ENCODE measurements at places on chromosomes 7 and 10.

GRCh38 chr7:134186801-134187200, 59.7 kb downstream of the LRGUK start:
- no peak for DNase-seq

- peak; percentile 59 for DNase-seq
Observed at GRCh38 chr10:119517235-119518141, 25.0 kb downstream of the RGS10 start.

DNA sequence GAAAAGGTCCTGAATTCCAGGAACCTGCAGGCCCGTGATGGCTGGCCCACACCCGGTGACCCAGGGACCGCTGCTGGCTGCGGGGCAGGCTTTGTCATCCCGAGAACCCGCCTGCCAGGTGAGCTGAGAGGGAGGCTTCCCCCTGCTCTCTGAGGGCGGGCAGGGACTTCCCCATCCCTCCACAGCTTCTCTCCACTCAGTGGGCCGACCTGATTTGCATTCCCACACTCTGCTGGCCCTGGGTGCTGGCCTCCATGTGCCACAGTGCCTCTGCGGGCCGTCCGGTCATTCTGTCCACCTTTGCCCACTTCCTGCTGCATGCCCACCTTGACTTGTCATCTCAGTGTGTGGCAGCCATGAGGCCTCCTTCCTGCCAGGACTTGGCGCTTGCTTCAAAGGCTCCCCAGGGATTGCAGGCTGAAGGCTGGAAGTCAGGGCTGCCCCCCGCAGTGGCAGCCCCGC, 35.3 kb downstream of the PALD1 start:
- peak; percentile 63 for DNase-seq

- DNase-seq: no peak
Observed at GRCh38 chr10:100710151-100710871, 35.1 kb upstream of the PAX2 start.

- no peak for DNase-seq
Observed at GRCh38 chr7:144987686-144988085, 151.8 kb upstream of the TPK1 start.

DNA sequence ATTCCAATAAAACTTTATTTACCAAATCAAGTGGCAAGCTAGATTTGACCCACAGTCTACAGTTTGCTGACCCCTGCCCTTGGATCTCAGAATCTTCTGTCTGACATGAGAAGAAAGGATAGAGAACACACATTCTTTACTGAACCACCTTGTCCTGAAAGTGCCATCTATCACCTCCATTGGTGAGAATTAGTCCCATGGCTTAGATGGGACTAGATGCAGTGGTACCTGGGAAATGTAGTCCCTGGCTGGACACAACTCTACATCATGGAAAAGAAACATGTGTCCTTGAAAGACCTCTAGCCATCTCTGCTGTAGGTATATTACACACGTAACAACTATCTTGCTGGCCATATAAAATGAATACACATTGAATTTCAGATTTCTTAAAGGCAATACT, 336.2 kb downstream of the LHFPL3 start:
- DNase-seq: no peak

DNA sequence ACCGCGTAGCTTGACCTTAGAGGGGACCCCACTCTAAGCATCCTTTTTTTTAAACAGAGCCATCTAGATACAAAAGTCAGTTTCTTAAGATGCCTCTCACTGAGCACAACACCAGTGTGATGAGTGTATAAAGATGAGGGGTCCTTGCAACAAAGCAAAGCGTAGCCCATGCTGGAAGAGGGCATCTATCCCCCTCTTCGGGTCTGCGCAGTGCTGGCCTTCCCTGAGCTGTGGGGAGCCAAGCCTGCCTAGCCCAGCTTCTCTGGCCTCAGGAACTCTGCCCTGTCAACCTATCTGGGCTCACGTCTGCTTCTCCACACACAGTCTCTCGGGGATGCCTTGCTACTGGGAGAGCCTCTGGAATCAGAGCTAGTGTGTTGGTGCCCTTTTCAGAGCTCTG, 114.0 kb downstream of the NT5C2 start:
- no peak for DNase-seq

DNA sequence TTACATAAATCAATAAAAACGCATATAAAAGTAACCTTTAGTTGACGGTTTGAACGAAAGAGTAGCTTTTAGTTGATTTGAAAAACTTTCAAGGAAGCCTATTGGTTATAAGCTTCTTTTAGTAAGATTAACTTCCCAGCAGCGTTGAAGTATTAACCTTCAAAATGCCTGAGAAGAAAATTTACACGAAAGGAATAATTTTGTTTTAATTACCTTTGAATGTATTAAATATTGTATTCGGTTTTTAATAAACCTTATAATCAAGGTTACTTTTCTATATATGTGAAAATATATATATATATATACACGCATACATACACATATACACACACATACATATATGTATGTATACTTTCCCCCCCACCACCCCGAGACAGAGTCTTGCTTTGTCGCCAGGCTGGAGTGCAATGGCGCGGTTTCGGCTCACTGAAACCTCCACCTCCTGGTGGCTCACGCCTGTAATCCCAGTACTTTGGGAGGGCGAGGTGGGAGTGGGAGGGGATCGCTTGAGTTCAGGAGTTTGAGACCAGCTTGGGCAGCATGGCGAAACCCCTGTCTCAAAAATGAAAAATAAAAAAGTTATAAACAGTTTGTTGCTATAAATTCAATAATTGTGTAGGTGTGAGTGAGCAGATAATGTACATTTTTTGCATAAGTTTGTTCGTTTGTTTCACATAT, 57.6 kb upstream of the EZH2 start:
- peak; percentile 70 for DNase-seq

GRCh38 chr10:110680273-110681020, 36.3 kb downstream of the RBM20 start:
- DNase-seq: no peak

Measured in OCI-LY7 (cell line).